ENCODE measurements at places on chromosomes 12 and 14.

DNA sequence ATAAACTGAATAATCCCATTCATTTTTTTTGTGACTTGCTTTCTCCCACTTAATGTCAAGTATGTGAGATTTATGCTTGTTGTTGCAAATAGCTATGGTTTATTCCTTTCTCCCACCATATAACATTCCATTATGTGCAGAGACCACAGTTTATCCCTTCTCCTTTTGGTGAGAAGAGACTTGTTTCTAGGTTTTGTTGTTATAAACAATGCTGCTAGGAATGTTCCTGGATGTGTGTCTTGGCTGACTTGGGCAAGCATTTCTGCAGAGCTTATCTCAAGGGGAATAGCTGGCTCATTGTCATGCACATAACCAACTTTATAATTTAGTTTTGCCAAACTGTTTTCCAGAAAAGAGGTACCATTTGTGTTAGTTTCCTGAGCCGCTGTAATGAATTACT, 47.6 kb upstream of the PPP1CC start:
- DNase-seq = no peak

DNA sequence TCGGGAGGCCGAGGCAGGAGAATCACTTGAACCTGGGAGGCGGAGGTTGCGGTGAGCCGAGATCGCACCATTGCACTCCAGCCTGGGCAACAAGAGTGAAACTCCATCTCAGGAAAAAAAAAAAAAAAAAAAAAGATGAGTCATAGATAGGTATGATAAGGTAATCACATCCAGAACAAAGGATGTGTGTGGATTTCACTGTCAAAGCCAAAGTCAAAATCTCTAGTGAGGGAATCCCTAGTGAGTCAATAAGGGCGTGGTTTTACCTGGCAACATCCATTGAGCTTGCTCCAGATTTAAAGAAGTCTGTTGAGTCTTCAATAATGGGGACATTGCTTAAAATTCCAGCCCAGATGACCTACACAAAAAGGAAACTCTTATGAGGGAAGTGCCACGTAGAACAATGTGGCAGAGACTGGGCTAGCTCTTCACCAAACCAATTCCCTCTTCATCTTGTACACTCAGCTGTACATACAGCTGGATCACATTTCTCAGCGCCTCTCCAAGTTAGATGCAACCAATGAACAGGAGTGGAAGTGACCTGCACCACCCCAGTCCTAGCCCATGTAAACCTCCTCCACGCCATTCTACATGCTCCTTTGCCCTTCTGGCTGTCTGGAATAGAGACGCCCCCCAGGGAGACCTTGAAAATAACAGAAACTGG, 23.4 kb downstream of the ALDH1L2 start:
- no peak for DNase-seq

DNA sequence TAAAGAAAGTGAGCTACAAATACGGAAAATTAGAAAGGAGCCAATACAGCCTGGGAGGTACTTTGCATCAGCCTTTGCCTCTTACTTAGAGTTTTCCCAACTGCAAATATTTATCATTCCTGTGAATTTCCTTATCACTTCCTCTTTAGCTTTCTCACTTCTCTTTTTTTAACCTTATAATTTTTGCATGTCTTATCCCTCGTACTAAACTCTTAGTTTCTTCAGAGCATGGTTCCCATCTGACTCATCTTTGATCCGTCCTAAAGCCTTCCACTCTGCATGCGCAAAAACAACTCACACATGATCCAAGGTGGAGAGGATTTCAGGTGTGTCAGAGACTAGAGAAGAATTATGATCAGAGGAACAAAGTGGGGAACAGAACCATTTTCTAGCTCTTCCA, 9.6 kb upstream of the SNAPC1 start:
- DNase-seq = no peak

DNA sequence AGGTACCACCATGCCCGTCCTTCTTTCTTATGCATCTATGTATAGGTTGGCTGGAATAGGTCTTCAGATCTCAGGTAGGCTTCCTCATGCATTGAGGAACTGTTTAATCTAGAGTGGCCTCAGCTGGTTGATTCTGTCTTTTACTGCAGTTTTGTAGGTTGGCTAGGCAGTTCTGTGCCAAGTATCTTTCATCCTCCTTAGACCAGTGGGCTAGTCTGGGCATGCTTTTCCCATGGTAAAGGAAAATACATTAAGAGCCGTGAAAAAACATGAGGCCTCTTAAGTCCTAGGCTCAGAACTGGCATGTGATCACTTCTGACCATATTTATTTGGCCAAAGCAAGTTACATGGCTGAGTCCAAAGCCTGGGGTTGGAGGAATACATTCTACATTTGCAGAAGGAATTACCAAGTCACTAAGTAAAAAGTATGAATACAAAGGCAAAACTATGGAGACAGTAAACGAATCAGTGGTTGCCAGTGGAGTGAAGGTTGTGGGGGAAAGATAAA, 137.3 kb downstream of the WIF1 start:
- DNase-seq = no peak

DNA sequence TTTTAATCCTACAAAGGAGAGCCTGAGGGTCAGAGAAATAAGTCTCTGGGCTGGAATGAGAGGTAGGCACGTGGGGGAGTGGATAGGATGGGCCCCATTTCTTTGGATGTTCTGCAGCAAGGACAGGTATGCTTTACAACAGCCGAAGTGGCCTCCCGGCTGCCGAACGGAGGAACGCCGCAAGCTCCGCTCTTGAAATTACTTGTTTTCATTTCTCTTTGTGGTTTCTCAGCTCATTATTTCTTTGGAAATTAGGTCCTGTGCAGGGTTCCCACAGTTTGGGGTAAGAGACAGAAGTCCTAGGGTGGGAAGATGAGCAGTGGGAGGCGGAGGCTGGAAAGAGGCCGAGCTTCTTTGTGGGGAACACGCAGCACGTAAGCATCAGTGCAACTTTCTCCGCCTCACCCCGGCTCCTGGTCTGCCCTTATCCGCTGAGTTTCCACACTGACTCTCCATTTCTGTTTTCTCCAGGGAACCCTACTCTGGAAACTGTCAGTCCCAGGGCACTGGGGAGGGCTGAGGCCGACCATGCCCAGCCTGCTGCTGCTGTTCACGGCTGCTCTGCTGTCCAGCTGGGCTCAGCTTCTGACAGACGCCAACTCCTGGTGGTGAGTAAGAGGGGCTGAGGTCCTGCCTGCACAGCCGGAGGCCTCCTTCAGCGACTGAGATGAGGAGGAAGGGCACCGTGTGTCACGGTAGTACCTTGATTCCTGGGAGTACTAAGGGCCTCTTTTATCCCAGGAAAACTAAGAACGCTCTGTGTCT, 2.0 kb downstream of the WNT5B start:
- no peak for DNase-seq

DNA sequence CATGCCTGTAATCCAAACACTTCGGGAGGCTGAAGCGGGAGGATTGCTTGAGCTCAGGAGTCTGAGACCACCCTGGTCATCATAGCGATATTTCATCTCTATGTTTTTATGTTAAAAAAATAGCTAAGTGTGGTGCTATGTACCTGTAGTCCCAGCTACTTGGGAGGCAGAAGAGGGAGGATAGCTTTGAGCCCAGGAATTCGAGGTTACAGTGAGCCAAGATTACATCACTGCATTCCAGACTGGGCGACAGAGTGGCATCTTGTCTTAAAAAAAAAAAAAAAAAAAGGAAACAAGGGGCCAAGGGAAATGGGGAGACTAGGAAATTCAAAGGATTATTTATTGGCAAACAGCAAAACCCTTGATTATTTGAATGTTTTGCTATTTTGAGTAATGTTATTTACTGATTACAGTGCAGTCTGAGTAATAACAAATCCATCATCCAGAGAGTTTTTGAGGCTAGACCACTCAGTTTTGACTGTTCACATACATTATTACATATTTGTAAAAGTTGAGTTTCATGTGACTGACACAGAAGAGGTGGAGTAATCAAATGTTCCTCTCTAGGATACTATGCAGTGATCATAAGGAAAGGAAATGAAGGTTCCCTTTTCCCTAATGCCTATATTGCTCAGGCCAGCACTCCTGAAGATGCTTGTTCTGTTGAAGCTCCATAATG, 40.8 kb downstream of the PRKCH start:
- DNase-seq = no peak

DNA sequence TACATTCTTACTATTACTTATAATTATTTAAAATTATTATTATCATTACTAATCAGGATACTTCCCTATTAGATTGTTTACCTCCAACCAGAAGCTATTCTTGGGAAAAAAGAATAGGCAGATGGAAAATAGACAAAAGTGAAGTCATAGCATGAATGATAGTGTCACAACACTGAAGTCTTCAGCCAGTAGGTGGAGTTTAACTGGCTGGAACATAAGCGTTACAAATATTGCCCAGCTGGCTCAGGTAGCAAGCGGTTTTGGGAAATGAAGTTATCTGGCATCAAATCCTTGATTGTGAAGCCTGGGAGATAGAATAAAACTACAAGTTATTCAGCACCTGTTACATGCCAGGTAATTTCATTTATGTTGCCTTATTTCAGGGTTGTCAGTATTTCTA, 762.9 kb downstream of the C12orf50 start:
- no peak for DNase-seq

- DNase-seq = no peak
These were observed 890 bp downstream of the SPTLC2 start for GRCh38 chr14:77615361-77616132.

- no peak for DNase-seq
These were observed 17.0 kb downstream of the NOC4L start for GRCh38 chr12:132161036-132161781.

GRCh38 chr12:108731105-108731865, at the start of gene CORO1C:
Gene CORO1C (minus strand): TSS chr12:108731518. CDS start chr12:108701318, 30,200 bp downstream.
- peak; percentile 89 for DNase-seq

DNA sequence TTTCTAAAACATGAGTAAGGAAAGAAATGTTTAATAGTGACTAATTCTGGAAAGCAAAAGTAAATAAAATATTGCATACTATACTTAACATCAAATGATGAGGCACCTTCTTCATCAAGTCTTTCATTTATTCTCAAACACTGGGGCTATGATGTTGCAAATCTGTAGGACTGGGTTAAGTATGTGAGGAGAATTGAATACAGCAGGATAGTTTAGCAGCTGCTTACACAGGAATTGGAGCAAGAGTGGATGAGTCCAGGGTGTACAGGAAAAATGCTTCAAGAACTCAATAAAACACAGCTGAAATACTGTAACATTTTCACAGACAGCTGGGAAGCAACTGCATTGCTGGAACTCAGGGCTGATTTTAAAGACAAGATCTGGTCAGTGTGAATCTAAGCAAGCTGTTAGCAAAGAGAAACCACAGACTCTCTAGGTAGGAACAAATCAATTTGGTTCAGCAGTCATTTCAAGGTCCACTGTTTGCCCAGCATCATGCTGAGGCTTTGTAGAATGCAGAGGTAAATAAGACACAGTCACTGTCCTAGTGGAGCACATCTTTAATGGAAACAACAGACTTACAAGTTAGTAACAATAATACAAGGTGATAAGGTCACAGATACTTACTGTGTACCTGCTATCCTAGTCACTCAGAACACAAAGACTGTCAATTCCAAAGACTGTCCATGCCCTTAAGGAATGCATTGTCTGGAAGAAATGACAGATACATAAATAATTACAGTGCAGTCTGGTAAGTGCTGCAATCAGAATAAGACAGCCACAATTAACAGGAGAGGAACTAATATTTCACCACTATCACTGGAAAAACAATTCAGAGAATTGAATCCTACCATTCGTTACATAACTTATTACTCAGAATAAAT, 96.8 kb upstream of the DACT1 start:
- no peak for DNase-seq

- no peak for DNase-seq
These were observed 1.2 kb downstream of the SPTSSA start for GRCh38 chr14:34460841-34461240.

DNA sequence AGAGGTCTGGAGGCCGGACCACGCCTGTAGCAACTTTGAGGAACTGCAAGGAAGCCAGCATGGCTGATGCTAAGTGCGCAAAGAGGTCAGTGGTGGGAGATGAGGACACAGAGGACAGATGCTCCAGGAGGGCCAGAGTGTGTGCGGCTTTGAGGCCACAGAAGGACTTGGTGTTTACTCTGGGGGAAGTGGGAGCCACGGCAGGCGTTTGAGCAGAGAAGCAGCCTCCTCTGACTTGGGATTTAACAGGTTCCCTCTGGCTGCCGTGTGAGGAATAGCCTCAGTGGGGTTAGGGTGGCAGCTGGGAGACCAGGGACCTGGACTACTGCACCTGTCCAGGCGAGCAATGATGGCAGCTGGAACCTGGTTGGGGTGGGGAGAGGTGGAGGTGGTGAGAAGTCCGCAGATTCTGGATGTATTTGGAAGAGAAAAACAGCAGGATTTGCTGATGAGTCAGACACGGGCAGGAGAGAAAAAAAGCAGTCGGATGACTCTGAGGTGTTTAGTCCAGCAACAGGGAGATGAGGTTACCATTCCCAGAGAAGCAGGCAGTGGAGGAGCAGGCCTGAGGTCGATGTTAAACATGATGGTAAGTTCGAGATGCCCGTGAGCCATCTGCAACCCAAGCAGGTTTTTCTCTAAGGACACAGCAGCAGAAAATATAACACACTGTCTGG, 143.5 kb downstream of the SCARB1 start:
- no peak for DNase-seq

- DNase-seq = no peak
These were observed 449.1 kb upstream of the SOX5 start for GRCh38 chr12:24398605-24399004.

- DNase-seq = no peak
These were observed 1.5 kb downstream of the OR4E1 start for GRCh38 chr14:21672116-21672515.

DNA sequence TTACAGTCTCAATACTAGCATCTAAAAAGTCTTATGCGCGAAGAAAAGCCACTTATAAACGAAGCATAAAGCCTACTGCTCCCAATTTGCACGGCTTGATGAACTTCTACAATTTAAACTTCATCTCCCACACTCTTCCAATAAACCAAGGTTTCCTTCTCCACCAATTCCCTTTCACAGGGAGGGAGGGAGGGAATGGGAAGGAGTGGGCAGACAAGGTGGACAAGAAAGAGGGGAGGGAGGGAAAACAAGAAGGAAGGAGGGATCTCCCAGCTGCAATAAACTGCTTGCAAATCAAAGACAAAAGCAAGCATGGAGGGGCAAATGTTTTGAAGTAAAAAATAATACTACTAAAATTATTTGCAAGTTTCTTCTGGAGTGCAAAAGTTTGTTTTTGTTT, 64.5 kb downstream of the MED13L start:
- DNase-seq = no peak

- DNase-seq = peak; percentile 92
These were observed at the start of gene ZFP36L1 for GRCh38 chr14:68792979-68793733. Gene ZFP36L1 (minus strand): TSS chr14:68793067. CDS start chr14:68792938, 129 bp downstream.

DNA sequence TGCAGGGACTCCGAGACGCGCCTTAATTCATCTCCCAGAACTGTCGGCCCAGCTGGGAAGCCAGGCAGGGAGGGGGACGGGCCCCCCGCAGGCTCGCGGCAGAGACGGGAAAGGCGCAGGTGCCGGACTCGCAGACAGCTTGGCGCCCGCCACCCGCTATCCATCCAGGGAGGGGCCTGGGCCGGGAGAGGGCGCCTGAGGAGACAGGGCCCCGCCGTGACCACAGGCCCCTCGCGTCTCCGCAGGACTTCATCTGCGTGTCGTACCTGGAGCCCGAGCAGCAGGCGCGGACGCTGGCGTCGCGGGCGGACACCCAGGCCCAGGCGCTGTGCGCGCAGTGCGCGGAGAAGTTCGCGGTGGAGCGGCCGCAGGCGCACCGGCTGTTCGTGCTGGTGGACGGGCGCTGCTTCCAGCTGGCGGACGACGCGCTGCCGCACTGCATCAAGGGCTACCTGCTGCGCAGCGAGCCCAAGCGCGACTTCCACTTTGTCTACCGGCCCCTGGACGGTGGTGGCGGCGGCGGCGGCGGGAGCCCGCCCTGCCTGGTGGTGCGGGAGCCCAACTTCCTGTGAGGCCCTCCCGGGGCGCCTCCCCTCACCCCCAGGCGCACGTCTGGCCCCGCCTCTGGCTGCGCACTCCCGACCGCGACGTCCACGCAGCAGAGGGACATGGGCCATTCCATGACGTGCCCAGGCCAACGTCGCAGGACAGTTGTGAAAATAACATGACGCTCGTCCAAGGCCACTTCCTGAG, 60.6 kb downstream of the LGMN start:
- DNase-seq = no peak

Data from stimulated activated CD8-positive, alpha-beta memory T cell treated with anti-CD3 and anti-CD28 coated beads, Interleukin-4, amount 100 ng/mL, for 4 hours (primary cell).